Ovary (tissue), 10 donors: ENCODE measurements at places on chromosomes 7 and 10.

GRCh38 chr10:5078547-5079180 is 15.6 kb upstream of the AKR1C3 start:
- no peaks in the 10 kb centered on the region for H3K27me3 ChIP-seq
- DNase-seq, result no peak
- no peak overlapping the region for H3K27ac ChIP-seq
- no peaks in the 10 kb centered on the region for H3K36me3 ChIP-seq
- H3K4me1 ChIP-seq, result no peaks in the 10 kb centered on the region
- H3K4me3 ChIP-seq, result no peak overlapping the region

GRCh38 chr10:71878327-71879034 is 27.4 kb upstream of the PSAP start:
- H3K27ac ChIP-seq, result no peak overlapping the region
- H3K27me3 ChIP-seq, result no peaks in the 10 kb centered on the region
- no peak for DNase-seq

- H3K4me1 ChIP-seq, result no peaks in the 10 kb centered on the region
- H3K27ac ChIP-seq, result no peak overlapping the region
- no peaks in the 10 kb centered on the region for H3K36me3 ChIP-seq
- no peaks in the 10 kb centered on the region for H3K27me3 ChIP-seq
- DNase-seq, result no peak
These were observed 236.7 kb upstream of the ETV1 start for GRCh38 chr7:14226126-14226525.

- H3K36me3 ChIP-seq, result no peaks in the 10 kb centered on the region
- no peak overlapping the region for H3K27ac ChIP-seq
- no peaks in the 10 kb centered on the region for H3K4me1 ChIP-seq
- no peak overlapping the region for H3K4me3 ChIP-seq
These were observed 213.9 kb downstream of the BAMBI start for GRCh38 chr10:28891058-28891713.
